ENCODE measurements at places on chromosomes 2 and 18.

DNA sequence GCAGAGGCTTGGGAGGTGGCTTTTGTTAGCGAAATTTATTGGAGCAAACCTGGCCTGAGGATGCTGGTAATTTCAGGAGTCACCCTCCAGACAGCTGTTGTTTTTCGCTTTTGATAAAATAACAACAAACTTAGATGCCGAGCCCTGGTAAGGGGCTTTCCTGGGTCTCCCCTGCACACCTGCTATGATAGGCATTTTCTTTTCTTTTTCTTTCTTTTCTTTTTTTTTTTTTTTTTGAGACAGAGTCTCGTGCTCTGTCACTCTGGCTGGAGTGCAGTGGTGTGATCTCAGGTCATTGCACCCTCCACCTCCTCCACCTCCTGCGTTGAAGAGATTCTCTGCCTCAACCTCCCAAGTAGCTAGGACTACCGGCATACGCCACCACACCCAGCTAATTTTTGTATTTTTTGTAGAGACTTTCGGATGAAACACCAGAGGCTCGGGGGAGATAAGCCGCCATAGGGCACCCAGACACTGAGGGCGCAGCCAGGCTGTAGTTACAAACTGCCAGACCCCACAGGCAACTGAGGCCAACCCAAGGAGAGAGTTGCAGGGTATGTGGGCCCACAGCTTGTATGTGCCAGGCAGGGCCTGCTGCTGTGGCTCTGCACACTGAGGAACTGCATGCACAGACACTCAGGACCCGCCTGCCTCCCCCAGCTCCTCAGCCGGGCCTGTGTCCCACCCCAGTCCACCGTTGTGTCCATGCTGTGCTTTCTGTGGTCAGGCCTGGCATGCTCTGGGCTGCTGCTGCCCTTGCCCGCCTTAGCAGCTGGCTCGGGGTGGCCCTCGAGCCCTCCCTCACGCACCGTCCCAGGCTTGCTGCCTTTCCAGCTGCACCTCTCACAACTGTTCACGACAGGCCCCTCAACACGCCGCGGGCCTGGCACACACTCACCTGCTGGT, 3.9 kb downstream of the GYPC start:
- DNase-seq, result no peak

DNA sequence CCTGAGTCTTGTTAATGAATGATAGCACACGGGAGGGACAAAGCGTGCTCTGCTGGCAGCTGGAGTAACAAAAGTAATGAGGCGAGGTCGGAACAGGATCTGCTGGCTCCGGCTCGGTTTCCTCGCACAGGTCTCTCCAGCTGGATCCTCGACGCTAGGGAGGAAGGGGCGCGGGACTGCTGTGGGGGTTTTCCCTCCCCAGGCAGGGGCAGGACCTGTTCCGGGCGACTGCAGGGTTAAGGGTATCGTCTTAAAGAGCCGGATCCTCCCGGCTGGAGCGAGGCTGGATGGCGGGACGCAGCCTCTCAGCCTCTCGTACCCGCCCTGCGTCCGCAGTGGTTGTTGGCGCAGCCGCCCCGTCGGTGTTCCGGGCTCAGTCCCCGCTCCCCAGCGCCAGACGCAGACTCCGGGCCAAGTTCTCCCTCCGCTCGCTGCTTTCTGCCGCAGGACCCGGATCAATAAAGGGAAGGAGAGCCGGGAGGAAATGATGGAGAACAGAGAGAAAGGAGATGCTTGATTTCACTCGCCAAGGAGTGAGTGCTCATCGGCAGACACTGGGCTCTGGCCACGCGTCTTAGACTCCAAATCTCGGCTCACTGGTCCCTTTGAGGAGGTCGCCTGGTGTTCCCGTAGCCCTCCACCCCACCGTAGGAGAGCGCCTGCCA, 1.1 kb upstream of the LIPG start:
- no peak for DNase-seq

DNA sequence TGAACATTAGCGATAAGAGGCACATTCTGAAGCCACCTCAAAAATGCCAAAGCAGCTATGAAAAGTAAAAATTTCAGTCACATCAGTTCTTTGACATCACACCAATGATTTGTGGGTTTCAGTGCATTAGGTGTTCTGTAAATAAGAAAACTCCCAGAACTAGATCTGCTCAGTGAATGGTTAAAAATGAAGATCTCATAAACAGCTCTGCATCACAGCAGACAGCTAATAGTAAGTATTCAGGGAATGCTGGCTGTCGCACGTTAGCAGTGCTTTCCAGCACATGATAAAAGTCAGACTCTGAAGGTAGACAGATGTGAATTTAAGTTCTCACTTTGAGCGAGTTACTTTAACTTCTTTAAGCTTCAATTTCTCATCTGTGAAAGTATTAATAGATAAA, 154.9 kb downstream of the SATB2 start:
- DNase-seq, result no peak

DNA sequence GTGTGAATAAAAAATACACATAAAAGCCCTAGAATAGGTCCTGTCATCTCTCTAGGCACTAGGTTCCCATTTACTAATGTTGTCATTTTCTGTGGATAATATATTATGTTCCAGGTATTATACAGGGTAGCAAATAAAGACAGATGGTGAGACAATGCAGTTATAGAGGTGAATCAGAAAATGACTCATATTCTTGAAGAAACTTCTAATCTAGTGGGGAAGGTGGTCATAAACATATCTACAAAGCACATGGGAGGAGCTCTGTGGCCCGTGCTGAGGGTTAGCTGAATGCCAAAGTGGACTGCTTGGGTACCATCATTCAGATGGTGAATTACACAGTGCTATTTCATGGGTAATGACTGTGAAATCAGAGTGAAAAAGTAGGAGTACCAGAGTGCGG, 700.9 kb downstream of the ERBB4 start:
- no peak for DNase-seq

DNA sequence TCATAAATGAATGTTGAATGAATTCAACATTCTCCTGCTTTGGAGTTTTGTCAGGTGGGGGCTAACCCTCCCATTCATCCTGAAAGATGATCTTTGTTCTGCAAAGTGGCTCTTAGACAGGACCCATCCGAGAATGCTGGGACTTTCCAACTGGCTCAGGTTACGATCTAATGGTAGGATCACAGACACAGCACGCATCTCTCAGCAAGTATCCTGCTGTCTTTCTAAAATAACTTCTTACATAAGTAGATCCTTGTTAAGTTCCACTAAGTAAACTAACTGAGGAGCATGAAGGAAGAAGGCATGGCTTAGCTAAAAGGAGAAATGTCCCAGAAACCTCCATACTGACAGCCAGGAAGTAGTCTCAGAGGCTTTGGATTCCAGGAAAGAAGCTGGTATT, 23.7 kb downstream of the CYP27A1 start:
- no peak for DNase-seq

DNA sequence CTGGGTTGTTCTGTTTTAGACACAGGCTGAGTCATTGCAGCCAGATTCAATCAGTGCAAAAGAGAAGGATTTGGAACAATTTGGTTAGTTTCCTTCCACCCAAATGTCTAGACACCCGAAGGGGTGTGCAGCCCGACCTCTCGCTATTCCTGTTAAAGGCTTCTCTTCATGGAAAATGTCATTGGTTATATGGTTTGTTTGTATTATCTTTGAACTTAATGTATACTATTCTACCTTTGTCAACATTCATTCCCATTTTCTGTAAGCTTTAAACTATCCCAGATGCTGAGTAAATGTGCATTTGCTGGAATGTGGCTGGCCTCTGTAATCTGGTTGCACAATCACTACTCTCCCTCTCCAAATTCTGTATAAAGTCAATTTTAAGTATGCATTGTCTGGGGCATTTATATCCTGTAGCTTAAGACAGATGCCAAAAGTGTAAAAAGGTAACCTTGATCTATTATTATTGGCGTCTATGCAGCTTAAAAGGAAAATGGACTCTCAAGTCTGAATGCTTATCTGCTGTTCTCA, 80.4 kb upstream of the RND3 start:
- DNase-seq, result no peak

- no peak for DNase-seq
Measured at GRCh38 chr2:219968685-219969345, 341.4 kb downstream of the SLC4A3 start.

- no peak for DNase-seq
Measured at GRCh38 chr18:11850821-11851145, 430 bp upstream of the CHMP1B start.

- DNase-seq, result no peak
Measured at GRCh38 chr2:109400102-109400501, 213.7 kb downstream of the SEPTIN10 start.

DNA sequence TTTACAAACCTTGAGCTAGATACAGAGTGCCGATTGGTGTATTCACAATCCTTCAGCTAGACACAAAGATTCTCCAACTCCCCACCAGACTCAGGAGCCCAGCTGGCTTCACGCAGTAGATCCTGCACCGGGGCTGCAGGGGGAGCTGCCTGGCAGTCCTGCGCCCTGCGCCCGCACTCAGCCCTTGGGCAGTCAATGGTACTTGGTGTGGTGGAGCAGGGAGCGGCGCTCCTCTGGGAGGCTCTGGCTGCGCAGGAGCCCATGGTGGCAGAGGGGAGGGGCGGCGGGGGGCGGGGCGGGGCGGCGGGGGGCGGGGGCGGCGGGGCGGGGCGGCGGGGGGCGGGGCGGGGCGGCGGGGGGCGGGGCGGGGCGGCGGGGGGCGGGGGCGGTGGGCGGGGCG, 923.4 kb downstream of the SOCS6 start:
- no peak for DNase-seq

- DNase-seq, result no peak
Measured at GRCh38 chr2:62527478-62528210, 21.6 kb upstream of the TMEM17 start.

DNA sequence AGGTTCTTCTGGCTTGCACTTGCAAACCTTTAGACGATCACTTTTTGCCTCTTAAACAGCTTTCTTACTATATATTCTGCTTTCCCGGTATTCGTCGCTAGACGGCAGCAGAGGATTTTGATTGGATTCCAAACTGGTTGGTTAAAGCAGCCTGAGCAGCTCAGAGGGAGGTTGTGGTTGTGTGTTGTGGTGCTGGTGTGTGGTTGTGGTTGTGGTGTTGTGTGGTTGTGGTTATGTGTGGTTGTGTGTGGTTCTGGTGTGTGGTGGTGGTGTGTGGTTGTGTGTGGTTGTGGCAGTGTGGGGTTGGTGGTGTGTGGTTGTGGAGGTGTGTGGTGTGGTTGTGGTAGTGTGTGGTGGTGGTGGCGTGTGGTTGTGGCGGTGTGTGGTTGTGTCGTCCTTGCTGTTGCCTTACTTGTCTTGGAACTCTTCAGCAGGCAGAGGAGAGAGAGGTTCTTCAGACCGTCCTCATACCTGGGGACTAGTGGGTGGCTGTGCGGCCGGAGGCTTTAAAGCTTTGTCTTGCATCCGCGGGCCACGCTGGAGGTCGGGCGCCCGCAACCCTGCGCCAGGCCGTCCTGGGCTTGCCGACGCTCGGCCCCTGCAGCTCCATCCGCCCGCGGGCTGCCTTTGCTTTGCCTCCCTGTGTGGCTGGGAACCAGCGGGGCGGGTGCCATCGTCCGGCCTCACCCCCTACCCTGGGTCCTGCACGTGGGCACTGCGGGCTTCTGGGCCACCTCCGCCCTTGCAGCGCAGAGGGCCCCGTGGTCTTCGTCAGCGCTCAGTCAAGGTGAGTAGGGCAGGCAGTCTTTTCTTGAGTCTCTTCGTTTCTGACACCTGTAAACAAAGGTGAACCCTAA, 190.8 kb downstream of the ARHGAP28 start:
- peak; percentile 52 for DNase-seq

GRCh38 chr2:133223226-133223625, 345.0 kb downstream of the NCKAP5 start:
- DNase-seq, result no peak

GRCh38 chr18:73841661-73842060, 306.0 kb downstream of the FBXO15 start:
- no peak for DNase-seq

DNA sequence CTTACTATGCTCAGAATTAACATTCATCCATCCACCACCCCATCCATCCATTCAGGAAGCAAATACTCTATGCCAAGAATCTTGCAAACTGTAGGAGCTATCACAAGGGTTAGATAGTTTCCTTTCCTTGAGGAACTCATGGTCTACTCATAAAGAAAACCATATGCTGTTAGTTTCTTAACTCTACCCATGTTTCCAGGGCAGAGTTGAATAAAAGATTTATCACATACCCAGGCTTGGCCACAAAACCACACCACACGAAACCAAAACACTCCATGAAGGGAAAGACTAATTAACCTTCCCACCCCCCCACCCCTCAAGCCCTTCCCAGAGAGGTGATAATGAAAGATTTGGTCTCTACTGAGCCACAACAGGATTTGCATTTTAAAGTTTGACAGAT, 23.7 kb upstream of the MSGN1 start:
- DNase-seq, result no peak

DNA sequence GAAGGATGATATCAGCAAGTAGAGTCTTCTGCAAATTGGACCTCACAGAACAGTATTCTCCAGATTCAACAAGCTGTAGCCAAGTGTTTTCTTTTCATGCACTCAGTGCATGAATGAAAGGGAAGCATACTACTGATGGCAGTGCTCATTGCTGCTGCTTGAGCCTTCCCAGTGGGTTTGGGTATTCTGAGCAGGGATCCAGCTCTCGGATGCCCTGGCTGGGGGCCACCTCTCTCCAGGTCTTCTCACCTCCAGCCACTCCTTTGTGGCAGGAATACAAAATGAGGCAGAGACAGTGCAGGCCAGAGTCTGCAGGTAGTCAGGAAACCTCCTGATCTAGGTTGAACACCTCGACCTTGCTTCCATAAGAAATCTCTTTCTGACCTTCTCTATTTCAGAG, 390.4 kb upstream of the CELF4 start:
- no peak for DNase-seq

GRCh38 chr18:77645170-77645872, 395.7 kb downstream of the GALR1 start:
- no peak for DNase-seq

GRCh38 chr2:233651430-233651829, 15.2 kb downstream of the UGT1A10 start:
- DNase-seq, result no peak

GRCh38 chr2:46818819-46819218, 96.8 kb downstream of the MCFD2 start:
- no peak for DNase-seq

- DNase-seq, result no peak
Measured at GRCh38 chr2:206721256-206721920, 3.2 kb upstream of the DYTN start.

- DNase-seq, result peak; percentile 0
Measured at GRCh38 chr18:21242141-21242779, at the start of gene GREB1L. GREB1L (plus strand) TSS chr18:21242232; CDS start chr18:21383519, 141,287 bp downstream.

DNA sequence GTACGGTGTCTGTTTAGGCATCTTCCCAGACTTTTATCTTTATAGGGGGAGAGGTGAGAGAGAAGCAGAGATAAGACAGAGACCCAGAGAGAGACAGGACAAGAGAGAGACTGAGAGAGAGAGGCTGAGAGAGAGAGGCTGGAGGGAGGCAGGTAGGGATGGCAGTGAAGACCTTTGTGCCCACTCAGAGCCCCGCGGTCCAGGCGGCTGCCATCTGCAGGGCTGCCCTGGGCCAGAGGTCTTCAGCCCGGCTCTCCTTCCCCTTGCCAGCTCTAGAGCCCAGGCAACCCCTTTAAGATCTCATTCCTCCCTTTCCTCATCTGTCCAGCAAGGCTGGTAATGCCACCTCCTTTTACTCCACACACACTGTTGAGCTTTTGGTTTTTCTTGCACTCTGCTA, 610.0 kb downstream of the GALR1 start:
- DNase-seq, result no peak
